ENCODE measurements at places on chromosomes 16 and 17.

DNA sequence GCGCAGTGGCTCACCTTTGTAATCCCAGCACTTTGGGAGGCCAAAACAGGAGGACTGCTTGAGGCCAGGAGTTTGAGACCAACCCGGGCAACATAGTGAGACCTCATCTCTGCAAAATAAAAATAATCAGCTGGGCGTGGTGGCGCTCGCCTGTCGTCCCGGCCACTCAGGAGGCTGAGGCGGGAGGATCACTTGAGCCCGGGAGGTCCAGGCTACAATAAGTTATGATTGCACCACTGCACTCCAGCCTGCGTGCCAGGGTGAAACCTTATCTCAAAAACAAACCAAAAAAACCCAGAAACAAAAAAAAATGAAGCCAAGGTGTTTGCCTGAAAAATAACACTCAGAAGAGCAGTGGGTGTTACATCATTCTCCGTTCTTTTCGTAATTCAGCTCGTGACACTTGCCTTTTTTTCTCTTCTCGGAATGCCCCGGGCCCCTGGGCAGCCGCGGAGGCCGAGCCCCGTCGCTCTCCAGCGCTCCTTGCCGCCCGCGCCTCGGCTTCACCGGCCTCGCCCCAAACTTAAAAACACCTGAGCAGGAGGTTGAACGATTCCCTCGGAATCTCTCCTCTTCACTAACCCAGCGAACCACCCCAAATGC is 17.0 kb downstream of the PRCD start:
- no peak for DNase-seq

GRCh38 chr16:88405216-88406060 is 22.7 kb downstream of the ZNF469 start:
- DNase-seq, result no peak

- DNase-seq, result peak; percentile 35
Measured at GRCh38 chr16:85850344-85850880, 48.5 kb upstream of the IRF8 start.

DNA sequence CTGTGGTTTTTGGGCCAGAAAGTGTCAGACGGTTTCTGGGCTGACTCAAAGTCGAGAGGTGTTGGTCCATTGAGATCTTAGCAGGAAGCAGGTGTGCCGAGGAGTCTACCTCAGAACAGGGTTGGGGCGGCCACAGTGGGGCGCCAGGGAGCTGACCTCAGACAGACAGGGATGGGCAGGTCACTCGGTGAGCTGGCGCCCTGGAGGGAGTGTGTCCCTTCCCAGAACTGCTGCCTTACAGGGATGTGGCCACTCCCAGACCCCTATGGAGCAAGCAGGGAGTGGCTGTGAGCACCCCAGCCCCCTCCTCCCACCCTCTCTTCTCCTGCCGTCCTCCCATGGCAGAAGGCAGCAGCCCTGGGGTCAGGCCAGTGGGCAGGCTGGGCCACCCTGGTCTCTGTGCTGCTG is 14.0 kb upstream of the DPEP1 start:
- peak; percentile 87 for DNase-seq

- no peak for DNase-seq
Measured at GRCh38 chr17:57294101-57294500, 37.8 kb downstream of the MSI2 start.

GRCh38 chr16:30996985-30997724 is 12.1 kb downstream of the HSD3B7 start:
- DNase-seq, result peak; percentile 44

DNA sequence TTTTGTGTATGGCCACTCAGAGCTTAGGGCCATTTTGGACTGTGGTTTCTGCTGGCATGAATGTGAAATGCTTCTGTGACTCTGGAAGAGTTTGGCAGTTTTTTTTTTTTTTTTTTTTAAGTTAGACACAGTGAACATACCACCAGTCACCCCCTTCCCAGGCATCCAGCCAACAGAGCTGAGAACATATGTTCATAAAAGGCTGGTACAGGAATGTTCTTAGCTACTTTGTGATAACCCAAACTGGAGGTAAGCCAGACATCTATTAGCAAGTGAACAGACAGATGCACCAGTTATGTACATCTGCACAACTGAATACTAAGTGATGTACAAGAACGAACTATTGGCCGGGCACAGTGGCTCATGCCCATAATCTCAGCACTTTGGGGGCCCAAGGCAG is 92.7 kb downstream of the ABCC1 start:
- no peak for DNase-seq

- no peak for DNase-seq
Measured at GRCh38 chr17:39104046-39104445, 47.4 kb downstream of the PLXDC1 start.

GRCh38 chr16:49876716-49877129 is 20.8 kb upstream of the ZNF423 start:
- DNase-seq, result peak; percentile 94

- no peak for DNase-seq
Measured at GRCh38 chr16:89828870-89829629, 775 bp downstream of the SPIRE2 start.

- no peak for DNase-seq
Measured at GRCh38 chr16:3822366-3823045, 58.0 kb downstream of the CREBBP start.

- DNase-seq, result no peak
Measured at GRCh38 chr17:60327901-60328273, 64.0 kb downstream of the USP32 start.

- no peak for DNase-seq
Measured at GRCh38 chr16:23998771-23999170, 163.0 kb downstream of the PRKCB start.

DNA sequence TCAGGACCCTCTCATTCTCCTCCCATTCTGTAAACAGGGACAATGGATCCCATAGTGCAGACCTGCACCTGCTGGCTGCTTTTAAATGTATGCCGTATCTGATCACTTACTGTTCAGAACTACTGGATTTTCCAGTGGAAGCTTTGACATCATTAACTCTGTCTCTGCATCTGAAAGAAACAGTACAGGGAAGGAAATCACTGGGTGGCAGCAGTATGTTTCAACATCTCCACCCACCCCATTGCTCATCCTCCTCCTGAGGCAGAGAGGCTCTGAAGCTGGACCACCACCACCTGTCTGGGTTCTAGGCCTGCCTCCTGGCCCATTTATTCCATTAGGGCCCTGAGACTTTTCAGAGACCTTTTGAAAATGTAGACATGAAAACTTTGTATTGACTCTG is 2.6 kb downstream of the CCL15 start:
- DNase-seq, result no peak

GRCh38 chr17:39018267-39019134 is 51.3 kb upstream of the FBXO47 start:
- DNase-seq, result peak; percentile 51
